ENCODE measurements at places on chromosomes 12 and 14.

DNA sequence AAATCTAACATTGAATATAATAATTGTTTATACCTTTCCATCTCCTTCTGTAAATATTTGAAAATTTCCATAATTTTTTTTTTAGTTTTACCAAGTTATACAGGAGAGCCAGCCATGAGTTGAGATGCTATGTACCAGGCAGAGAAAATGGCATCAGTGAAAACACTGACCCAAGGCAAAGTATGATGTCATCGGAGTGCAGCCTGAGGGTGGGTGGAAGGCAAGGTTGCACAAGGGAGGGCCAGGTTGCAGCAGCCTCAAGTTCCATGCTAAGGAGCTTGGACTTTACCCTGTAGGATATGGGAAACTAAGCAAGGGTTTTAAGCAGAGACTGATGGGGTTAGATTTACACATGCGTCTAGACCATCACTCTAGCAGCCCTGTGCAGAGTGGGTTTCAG, 441.1 kb downstream of the BCAT1 start:
- no peak for DNase-seq

GRCh38 chr12:119412811-119413794, 78.6 kb downstream of the CCDC60 start:
- peak; percentile 78 for DNase-seq

GRCh38 chr12:14954269-14954668, 7.1 kb downstream of the ARHGDIB start:
- DNase-seq, result no peak

- no peak for DNase-seq
These were observed 89.8 kb upstream of the DNM1L start for GRCh38 chr12:32589165-32589865.

- no peak for DNase-seq
These were observed 562.2 kb downstream of the GALC start for GRCh38 chr14:87430810-87431209.

- no peak for DNase-seq
These were observed 59.1 kb upstream of the GNPNAT1 start for GRCh38 chr14:52850451-52850909.

- no peak for DNase-seq
These were observed at the start of gene HIP1R for GRCh38 chr12:122834921-122835749. Gene HIP1R (plus strand): TSS chr12:122835457. CDS start chr12:122835551, 94 bp downstream.

DNA sequence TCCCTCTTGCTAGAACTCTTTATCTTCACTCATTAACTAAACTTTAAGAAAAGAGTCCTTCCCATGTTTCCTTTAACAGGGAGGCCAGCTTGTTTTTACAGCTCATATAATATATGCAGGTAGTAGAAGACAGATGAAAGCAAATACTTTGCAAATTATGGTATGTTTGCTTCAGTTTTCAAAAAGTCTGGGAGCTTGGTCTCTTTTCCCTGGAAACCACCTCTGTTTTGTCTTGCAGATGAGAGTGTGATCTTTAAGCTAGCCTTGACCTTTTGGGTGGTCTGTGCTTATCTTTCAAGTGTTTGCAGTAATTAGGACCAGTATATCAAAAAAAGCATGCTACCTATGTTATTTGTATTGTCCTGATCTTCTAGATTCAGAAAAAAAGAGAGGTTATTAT, 62.7 kb downstream of the ERC1 start:
- no peak for DNase-seq

GRCh38 chr12:31214626-31215517, 111.1 kb downstream of the SINHCAF start:
- DNase-seq, result no peak

DNA sequence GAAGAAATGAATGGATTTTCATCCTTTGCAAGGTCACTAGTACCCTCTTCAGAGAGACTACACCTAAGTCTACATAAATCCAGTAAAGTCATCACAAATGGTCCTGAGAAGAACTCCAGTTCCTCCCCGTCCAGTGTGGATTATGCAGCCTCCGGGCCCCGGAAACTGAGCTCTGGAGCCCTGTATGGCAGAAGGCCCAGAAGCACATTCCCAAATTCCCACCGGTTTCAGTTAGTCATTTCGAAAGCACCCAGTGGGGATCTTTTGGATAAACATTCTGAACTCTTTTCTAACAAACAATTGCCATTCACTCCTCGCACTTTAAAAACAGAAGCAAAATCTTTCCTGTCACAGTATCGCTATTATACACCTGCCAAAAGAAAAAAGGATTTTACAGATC, 40.8 kb downstream of the SPATA7 start:
- no peak for DNase-seq

DNA sequence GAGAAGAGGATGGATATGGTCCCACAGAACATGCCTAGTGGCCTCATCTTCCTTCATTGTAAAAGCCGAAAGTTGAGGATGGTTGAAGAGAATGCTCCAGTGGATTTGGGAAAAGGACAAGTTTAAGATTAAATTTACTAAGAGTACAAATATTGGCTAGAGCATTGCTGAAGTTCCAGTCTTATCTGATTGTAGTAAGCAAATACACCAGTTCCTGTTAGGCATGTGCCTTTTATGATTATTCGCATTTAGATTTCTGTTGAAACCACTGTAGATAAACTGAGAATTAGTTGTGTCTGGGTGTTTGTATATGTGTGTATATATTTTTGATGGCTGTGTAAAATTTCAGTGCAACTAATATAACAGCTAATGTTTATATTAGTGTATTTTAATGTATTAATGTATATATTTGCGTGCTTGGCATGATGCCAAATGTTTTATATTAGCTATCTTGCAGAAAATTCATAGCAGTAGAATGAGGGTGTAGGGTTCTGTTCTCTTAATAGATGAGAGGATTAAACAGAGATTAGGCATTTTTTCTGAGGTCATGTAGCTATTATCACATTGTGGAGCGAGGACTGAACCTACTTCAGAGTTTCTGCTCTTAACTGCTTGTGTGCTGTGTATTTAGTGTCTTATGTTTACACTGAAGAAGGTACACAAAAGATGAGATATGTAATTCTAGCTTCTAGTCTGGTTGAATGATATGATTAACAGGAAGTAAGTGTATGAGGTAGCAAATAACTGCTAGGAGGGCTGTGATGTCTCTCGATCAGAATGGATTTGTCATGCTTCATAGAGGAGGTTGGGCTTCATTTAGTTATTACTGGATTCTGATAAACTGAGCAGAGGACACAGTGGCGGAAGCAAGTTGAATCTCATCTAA, 21.1 kb downstream of the FKBP3 start:
- peak; percentile 11 for DNase-seq

DNA sequence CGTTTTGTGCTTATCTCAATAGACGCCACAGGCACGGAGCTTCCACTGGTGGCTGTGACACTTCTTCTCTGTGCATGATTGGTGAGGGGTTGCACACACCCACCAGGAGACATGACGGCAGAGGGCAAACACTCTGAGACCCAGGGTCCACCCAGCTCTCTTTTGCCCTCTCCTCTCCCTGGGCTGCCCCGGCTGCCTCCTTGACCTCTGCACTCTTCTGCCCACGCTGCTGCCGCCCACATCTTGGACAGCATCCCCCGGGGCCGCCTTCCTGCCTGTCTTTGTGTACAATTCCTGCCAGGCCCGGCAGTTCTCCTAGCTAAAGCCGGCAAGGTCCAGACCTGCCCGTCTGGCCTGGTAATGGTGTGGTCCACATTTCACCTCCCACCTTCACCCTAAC, 44.7 kb downstream of the DPF3 start:
- DNase-seq, result no peak

DNA sequence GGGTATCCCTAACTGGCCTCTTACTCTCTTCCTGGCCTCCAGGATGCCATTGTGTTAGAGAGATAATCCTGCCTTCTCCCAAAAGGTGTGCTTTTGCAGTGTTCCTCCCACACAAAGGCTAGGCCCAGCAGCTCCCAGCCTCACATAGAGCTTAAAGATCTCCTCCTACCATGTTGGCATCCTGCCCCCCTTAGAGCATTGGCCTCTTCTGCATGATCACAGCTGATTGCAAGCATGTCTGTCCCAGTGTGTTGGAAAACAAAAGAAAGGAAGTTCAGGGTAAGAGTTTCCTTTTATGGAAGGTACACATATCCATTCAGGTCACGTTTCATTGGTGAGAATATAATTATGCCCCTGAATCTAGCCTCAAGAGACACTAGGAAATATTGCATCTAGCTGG, 405.4 kb downstream of the TMTC2 start:
- DNase-seq, result no peak

DNA sequence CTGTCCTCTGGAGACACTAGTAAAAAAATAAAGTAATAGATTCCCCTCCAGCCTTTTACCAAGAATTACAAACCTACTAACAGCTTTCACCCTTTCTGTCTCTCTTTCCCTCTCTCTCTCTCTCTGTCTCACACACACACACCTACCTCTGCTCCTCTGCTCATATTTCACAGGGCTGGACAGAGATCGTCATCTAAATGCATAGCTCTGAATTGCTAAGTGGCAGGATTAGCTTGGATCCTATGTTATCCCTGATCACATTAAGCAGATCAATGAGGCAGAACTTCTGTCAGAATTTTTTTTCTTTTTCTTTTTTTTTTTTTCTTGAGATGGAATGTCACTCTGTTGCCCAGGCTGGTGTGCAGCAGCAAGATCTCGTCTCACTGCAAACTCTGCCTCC, 22.9 kb downstream of the VCPKMT start:
- DNase-seq, result no peak

GRCh38 chr14:56889705-56890104, 79.4 kb upstream of the OTX2 start:
- DNase-seq, result no peak

- DNase-seq, result peak; percentile 7
These were observed 55.7 kb downstream of the VRK1 start for GRCh38 chr14:96852823-96853422.

DNA sequence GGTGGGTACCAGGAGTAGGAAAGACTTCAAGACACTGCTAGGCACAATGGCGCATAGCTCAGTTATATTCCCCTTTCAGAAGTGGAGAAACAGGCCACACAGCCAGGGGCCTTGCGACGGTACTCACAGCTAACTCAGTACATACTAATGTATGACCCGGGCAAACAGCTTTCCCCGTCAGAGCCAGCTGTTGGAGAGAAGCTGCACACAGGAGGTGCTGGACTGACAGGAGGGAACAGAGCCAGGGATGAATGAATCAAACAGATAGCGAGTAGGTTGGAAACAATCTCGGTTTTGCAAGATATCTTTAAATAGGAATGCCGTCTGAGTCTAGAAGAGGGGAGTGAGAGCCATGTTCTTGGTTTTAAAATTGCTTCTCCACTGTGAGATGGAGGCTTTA, 45.5 kb downstream of the PRIMA1 start:
- no peak for DNase-seq

DNA sequence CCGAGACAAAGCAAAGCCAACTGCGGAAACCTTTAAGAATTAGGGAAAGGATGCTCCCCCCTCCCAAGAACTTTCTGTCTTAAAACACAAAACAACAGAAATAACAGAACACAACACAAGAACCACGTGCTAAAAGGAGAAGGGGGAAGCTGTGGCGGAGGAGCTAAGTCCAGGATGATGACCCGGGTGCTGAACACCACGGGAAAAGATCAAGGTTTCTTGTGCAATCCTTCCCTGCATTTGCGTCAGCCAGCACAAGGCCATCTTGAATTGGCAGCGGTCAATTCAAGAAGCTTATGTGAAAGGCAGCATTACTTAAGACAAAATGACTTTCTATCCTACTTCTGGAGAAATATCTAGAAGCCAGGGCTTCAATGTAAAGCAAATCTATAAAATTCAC, 11.0 kb upstream of the CREBL2 start:
- no peak for DNase-seq

- DNase-seq, result no peak
These were observed 2.8 kb downstream of the NKX2-8 start for GRCh38 chr14:36579573-36580140.

DNA sequence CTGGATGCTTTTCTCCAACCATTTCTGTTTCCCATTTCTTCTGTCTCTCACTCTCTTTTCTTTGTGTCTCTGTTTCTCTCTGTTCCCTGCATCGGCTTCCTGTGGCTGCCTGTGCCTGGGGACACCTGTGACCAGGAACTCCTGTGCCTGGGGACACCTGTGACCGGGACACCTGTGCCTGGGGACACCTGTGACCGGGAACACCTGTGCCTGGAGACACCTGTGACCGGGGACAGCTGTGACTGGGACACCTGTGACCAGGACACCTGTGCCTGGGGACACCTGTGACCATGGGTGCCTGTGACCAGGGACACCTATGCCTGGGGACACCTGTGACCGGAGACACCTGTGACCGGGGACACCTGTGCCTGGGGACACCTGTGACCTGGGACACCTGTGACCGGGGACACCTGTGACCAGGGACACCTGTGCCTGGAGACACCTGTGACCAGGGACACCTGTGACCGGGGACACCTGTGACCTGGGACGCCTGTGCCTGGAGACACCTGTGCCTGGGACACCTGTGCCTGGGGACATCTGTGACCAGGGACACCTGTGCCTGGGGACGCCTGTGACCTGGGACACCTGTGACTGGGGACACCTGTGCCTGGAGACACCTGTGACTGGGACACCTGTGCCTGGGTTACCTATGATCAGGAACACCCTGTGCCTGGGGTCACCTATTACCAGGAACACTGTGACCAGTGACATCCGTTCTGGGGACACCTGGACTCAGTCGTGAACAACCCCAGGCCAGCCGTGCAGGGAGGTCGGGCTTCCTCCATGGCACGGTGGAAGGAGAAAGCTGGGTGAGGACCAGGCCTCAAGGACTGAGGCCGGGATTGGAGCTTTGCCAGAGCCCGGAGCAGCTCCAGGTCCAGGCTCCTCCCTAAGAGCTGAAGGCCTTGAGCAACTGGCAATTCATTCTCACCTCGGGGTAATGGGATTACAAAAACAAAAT, 23.4 kb upstream of the FBRSL1 start:
- no peak for DNase-seq

DNA sequence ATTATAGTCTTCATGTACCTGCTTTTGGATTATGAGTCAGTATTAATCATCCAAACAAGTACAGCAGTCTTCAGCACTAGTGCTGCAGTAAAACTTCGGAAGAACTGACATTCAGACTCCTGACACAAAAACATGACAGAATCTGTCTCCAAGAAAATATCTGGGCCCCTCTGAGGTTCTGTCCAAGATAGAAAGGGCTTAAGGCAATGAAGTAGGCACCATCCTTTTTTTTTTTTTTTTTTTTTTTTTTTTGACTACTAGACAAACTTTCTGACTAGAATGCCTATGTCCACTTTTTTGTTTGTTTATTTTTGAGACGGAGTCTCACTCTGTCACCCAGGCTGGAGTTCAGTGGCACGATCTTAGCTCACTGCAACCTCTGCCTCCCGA, 112.5 kb downstream of the MED13L start:
- peak; percentile 29 for DNase-seq

- DNase-seq, result no peak
These were observed 50.9 kb downstream of the RIN3 start for GRCh38 chr14:92564344-92565039.

GRCh38 chr12:6125310-6125608, 789 bp upstream of the VWF start:
- DNase-seq, result no peak

GRCh38 chr12:79945433-79945832, 10.5 kb upstream of the PPP1R12A start:
- DNase-seq, result no peak

- peak; percentile 19 for DNase-seq
These were observed 28.1 kb downstream of the ARF6 start for GRCh38 chr14:49920935-49921334.

GRCh38 chr12:91551927-91552326, 369.3 kb upstream of the DCN start:
- DNase-seq, result no peak

GRCh38 chr12:19783547-19784444, 344.5 kb downstream of the AEBP2 start:
- DNase-seq, result no peak
